ENCODE measurements at places on chromosomes 12 and 14.

GRCh38 chr14:32375663-32376062, 46.6 kb downstream of the AKAP6 start:
- H3K27me3 ChIP-seq: no peaks in the 10 kb centered on the region
- no peaks in the 10 kb centered on the region for H3K36me3 ChIP-seq
- DNase-seq: no peak
- no peaks in the 10 kb centered on the region for H3K4me1 ChIP-seq
- no peak overlapping the region for H3K4me3 ChIP-seq

GRCh38 chr12:5561057-5561456, 129.1 kb downstream of the NTF3 start:
- no peak overlapping the region for H3K27ac ChIP-seq
- no peaks in the 10 kb centered on the region for H3K27me3 ChIP-seq
- no peak overlapping the region for H3K4me3 ChIP-seq
- H3K36me3 ChIP-seq: no peaks in the 10 kb centered on the region
- no peaks in the 10 kb centered on the region for H3K4me1 ChIP-seq

- H3K4me3 ChIP-seq: no peak overlapping the region
- no peaks in the 10 kb centered on the region for H3K36me3 ChIP-seq
- no peaks in the 10 kb centered on the region for H3K27me3 ChIP-seq
- peaks cover 41% of the 10 kb centered on the region for H3K4me1 ChIP-seq
- H3K27ac ChIP-seq: no peak overlapping the region
Observed at GRCh38 chr14:99674776-99675381, 9.2 kb upstream of the CYP46A1 start.

- no peak overlapping the region for H3K27ac ChIP-seq
- H3K4me3 ChIP-seq: no peak overlapping the region
- no peaks in the 10 kb centered on the region for H3K36me3 ChIP-seq
- H3K4me1 ChIP-seq: no peaks in the 10 kb centered on the region
Observed at GRCh38 chr14:32512813-32513212, 183.7 kb downstream of the AKAP6 start.

GRCh38 chr14:67387195-67387594, 24.8 kb downstream of the PLEK2 start:
- no peak overlapping the region for H3K4me3 ChIP-seq
- no peaks in the 10 kb centered on the region for H3K27me3 ChIP-seq
- DNase-seq: no peak
- H3K4me1 ChIP-seq: peaks cover 5% of the 10 kb centered on the region
- peaks cover 43% of the 10 kb centered on the region for H3K36me3 ChIP-seq

DNA sequence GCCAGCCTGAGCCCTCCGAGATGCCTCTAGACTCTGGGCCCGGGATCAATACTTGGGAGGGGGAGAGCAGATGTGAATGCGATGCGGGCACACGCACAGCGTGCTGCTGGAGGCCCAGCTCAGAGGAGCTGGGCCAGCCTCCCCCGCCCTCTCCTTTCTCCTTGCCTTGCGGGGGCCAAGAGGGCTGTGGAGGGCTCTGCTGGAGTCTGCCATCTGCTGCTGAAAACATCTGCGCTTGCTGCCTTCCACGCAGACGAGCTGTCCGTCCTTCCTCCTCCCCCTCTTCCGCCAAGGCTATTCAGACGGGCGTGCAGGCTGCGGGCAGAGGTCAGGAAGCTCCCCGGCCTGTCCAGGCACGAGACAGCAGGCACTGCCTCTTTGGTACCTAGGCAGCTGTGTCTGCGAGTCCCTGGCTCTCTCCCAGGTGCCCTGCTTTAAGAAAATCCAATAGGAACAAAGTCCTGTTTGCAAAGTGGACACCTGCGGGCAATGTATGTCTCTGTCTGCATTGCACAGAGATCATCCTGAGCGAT, 75.2 kb downstream of the SPRING1 start:
- H3K27ac ChIP-seq: no peak overlapping the region
- H3K27me3 ChIP-seq: no peaks in the 10 kb centered on the region
- DNase-seq: no peak
